Renal cortical epithelial cell (primary cell): ENCODE measurements at places on chromosomes 5 and 9.
A peak's percentile ranks its signal among the peaks of the same experiment; 100 is the strongest.

- DNase-seq, result no peak
These were observed 407.4 kb downstream of the DTWD2 start for GRCh38 chr5:118580949-118581348.

DNA sequence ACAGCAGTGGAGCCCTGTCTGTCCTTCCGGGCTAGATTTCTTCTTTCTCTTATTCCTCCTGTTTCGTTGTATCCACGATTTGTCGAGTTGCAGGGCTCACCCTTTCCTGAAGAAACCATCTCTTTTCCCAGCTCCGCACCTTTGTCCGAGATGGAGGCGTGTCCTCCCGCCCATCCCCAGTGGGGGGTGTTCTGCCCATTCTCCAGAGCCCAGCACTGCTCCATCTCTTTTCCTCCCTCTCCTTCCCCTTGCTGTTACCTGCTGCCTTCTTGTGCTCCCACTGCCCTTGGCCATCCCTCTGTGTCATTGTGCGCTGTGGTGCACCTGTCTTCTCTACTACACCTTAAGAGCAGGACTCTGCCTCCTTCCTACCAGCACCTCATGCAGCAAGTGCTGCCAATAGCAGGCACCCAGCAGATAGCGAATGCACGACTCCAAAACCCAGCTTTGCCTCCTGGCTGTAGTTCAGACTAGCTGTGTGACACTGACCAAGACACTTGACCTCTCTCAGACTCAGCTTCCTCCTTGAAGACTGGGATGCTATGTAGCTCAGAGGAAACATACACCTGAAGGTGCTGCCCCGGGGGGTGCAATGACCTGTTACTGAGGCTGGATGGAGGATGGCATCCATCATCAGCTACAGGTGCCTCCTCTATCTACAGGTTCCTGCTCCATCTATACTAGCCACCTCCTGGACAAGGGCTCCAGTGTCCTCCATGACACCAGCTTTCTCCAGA is 8.9 kb downstream of the OR13J1 start:
- no peak for DNase-seq

GRCh38 chr9:126307322-126308061 is 19.1 kb upstream of the MVB12B start:
- DNase-seq, result no peak

GRCh38 chr9:97473717-97474116 is 27.7 kb upstream of the TMOD1 start:
- no peak for DNase-seq

DNA sequence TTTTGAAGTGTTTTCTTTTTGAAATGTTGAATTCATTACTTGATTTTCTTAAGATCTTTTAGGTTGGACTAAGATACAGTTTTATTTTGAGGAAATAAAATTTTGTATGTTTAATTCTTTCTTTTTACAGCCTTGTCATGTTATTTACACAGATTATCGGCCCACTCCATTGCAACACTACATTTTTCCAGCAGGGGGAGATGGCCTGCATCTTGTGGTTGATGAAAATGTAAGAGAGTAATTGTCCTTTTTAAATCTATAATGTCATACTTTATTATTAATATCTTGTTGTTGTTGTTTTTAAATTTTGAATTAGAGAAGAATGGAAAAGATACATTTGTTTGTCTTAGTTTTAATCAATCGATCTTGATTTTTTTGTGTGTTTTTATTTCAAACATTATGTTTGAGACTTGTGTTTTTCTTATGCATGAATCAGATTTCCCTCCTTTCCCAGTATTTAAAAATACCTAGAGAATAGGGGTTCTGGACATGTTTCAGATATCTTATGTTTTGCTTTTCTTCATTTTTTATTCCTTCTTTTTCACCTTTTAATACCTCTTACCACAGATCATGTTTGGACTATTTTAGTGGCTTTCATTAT is 36.7 kb downstream of the MTREX start:
- DNase-seq, result peak; percentile 61

- no peak for DNase-seq
These were observed 42.2 kb upstream of the CEP72 start for GRCh38 chr5:569868-570361.

DNA sequence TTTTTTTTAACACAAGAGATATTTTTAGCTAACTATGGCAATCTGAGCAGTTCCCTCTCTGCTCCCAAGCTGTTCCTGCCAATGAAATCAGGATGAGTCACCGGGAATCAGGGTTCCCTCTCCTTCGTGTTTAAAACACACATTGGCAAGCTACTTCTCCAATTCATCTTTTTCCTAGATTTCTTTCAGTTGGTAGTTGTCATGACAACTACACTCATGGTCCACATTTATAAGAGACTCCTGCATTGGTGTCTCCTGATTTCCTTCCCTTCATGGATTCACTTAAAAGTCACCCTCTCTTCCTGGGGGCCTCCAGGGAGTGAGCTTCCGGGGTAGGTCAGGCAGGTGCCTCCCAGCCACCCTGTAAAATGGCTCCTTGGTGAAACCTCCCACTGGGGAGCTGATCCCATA is 72.3 kb upstream of the NIPAL4 start:
- DNase-seq, result peak; percentile 93

- DNase-seq, result no peak
These were observed 210.1 kb upstream of the CDH10 start for GRCh38 chr5:24854850-24855249.

- DNase-seq, result no peak
These were observed 41.1 kb upstream of the ERCC6L2 start for GRCh38 chr9:95834281-95834907.

GRCh38 chr5:773517-774264 is 10.8 kb downstream of the ZDHHC11B start:
- DNase-seq, result no peak

- no peak for DNase-seq
These were observed 100.0 kb upstream of the CXCL14 start for GRCh38 chr5:135678640-135679268.

DNA sequence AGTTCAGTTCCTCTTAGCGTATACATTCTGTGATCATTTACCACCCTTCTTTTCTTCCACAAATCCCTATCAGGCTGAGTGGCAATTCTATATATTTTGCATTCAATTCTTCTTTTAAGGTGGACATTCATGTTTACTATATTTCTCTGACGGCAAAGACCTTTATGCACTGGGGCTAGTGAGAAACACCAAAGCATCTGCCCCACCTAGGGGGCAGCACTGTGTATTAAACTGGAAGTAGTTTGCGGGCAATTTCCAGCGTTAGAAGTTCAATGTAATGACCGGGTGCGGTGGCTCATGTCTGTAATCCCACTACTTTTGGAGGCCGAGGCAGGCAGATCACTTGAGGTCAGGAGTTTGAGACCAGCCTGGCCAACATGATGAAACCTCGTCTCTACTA is 27.9 kb upstream of the FBXL7 start:
- no peak for DNase-seq

- DNase-seq, result no peak
These were observed 17.0 kb upstream of the MXD3 start for GRCh38 chr5:177328545-177329231.

GRCh38 chr5:74378464-74378863 is 262.1 kb downstream of the ENC1 start:
- peak; percentile 46 for DNase-seq

DNA sequence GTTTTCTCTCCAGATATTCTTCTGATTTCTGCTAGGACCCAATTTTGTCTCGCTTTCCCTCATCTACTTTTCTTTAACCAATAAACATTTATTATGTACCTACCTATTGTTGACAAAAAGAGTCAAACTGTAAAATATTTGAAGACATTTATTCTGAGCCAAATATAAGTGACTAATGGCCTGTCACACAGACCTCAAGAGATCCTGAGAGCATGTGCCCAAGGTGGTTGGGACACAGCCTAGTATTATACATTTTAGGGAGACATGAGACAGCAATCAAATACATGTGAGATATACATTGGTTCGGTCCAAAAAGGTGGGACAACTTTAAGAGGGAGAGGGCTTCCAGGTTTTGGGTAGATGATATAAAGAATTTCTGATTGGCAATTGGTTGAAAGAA is 191.8 kb downstream of the NXNL2 start:
- no peak for DNase-seq

- DNase-seq, result no peak
These were observed 348.0 kb downstream of the ZNF608 start for GRCh38 chr5:124398460-124398859.

DNA sequence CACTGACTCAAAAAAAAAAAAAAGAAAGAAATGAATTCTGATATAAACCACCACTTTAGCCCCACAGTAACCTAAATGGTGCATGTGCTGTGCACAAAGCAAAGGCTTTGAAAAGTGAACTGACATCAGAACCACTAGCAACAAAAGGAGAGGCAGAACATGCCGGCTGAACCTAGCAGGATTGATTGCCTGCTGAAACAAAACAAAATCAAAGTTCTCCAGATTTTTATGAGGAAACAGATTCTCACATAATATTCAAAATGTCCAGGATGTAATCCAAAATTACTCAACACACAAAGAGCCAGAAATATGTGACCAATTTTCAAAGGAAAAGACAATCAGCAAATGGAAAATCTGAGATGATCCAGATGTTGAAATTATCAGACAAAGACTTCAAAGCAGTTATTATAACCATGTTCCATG is 37.9 kb downstream of the UBTD2 start:
- no peak for DNase-seq

DNA sequence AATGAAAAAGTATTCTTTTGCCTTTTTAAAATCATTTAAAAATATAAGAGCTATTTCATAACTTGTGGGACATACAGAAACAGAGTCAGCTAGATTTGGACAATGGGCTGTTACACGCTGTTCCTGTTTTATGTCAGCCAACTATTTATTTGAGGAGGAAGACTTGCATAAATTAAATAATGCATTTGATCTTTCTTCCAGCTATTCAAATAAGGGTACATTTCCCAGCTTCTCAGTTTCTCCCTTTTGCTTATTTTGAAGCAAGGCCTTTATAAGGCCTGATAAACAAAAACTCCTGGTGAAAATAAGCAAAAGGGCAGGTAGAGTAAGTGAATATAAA is 6.5 kb downstream of the STOM start:
- no peak for DNase-seq

DNA sequence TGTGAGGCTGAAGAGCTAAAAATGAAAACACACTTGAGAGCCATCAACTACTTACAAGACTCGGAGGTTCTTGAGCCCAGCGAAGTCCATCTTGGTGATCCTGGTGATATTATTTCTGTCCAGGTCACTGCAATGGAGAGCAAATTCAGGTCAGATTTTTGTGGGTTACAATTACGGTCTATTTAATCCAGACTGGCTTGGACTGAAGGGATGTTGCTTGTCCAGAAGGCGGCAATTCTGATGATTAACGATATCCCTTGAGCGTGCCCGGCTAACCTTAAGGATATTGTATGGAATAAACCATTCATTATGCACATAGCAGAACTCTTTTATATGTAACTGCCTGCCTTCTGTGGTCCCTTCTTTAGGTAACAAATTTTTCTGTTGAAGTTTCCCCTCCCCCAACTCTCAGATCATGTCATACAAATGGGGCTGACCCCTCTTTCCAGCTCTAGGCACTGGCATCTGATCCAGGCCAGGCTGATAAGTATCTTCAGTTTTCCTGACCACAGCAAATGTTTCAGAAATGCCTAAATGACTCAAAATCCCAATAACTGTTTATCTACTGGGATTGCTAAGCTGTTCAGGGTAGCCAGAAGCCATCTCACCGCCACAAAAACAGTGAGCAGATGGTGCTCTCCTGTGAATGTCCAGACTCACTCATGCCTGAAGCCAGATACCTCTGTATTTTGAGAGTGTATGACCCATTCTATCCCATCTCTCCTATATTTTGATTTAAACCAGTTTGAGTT is 49.4 kb downstream of the SLIT3 start:
- DNase-seq, result no peak

DNA sequence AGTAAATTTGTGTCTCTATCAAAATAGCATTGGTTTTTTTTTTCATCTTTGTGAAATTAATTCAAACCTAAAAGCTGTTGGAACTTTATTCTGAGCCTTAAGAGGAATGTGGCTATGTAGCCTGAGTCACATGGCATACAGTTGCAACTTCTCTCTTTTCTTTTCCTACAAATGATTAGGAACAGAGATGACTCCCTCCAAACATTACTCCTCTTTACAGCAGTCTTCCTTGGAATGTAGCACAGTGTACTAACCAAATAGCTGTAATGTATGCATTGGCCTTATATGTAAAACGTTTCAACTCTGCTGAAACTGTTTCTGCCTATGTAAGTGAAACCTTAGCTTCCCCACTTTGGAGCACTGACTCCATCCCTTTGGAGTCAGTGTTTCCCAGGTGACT is 100.9 kb upstream of the MAP1B start:
- DNase-seq, result no peak

DNA sequence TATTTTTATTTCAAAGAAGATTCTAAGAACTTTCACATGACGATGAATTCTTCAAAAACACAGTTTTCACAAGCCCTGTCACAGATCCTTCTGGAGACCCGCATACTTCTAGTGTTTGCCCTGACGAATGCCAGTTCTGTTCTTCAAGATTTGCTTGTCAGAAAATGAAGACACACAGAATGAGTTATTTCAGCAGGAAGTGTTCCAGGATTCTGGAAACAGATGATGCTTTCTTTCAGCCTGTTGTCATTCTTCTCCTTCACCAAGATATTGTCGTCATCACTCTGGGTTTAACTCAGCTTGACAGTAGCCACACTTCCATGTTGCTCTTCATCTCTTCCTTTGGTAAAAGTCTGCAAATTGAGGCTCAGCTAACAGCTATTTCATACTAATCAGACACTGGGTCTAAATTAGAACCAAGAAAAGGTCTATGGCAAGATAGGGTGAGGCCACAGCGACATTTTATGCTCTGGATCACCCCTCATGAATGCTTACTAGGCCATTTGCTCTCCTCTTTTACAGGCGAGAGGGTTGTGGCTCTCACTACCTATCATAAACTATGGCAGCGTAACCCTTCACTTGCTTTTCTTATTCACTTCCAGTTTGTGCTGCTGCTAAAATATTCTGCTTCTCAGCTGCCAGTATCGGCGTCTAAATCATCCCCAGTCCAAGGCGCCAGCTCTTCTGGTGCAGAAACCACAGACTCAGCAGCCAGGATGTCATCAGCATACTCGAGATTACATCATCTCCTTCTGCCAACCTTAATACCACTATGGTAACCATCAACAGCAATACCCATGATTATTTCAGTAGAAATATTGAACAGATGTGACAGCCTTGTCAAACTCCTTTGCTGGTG is 159.6 kb upstream of the TBCA start:
- no peak for DNase-seq

DNA sequence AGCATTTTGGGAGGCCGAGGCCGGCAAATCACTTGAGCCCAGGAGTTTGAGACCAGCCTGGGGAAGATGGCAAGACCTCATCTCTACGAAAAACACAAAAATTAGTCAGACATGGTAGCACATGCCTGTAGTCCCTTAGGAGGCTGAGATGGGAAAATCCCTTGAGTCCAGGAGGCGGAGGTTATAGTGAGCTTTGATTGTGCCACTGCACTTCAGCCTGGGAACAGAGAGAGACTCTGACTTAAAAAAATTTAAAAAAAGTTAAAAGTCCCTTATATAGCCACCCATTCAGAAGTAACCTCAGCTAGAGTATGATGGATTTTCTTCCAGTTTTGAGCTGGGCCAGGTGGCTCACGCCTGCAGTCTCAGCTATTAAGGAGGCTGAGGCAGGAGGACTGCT is 72.4 kb downstream of the UGCG start:
- DNase-seq, result peak; percentile 49

GRCh38 chr9:129348890-129349664 is 171.0 kb upstream of the IER5L start:
- no peak for DNase-seq

- DNase-seq, result no peak
These were observed 127.3 kb downstream of the MACROH2A1 start for GRCh38 chr5:135271533-135272310.

GRCh38 chr9:131854896-131855613 is 115.2 kb upstream of the RAPGEF1 start:
- DNase-seq, result no peak
